Large intestine (tissue), 12 donors: ENCODE measurements at places on chromosomes 3 and 15. TPM values are rescaled to one million over a fixed set of nuclear protein-coding genes. Genes with fewer than 3 reads are reported as not detected.
A peak's percentile ranks its signal among the peaks of the same experiment; 100 is the strongest.

DNA sequence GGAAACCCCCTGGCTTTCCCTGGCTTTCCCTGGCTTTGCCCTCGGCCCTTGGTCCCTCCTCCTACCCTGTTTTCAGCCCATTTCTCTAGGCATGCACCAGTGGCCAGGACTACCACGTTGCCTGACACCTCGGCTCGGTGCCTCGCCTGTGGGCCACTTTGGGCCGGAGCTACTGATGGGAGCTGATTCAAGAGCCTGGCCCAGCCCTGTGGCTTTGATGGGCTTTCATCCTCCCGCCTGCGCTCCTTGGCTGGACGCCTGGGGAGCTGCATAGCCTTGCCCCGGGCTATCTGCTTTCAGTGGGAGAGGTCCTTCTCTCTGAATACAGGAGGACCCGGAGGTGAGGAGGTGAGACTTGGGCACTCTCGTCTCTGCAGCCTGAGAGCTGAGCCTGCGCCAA lies 192.7 kb upstream of the HES1 start:
- no peak for DNase-seq
- no peaks in the 10 kb centered on the region for H3K36me3 ChIP-seq
- H3K4me3 ChIP-seq, result no peak overlapping the region
- peaks cover 4% of the 10 kb centered on the region for H3K4me1 ChIP-seq
- H3K27ac ChIP-seq, result no peak overlapping the region
- H3K27me3 ChIP-seq, result no peaks in the 10 kb centered on the region

DNA sequence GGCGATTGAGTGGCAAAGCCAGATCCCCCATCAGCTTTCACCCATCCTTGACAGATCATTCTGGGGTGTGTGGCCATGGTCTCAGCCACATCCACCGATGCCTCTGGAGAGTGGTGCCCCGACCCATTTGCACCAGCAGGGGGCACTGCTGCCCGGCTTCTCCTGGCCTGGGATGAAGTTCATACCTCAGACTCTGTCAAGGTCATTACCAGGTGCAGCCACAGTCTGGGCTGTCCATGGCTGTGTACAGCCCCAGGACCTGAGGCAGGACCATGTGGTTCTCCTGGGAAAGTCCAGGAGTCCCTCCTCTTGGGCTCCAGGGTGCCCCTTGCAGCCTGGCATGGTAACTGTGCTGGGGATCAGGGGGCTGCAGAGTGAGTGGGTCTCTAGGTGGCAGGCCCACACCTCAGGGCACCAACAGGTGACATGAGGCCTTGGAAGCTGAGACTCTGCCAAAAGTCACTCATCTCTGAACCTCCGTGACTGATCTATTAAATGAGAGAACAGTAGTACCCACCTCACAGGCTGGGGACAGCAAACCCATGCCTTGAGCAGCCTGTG lies 67.2 kb downstream of the CACNA2D2 start:
- no peaks in the 10 kb centered on the region for H3K27me3 ChIP-seq
- peak; percentile 56 for DNase-seq
- H3K4me1 ChIP-seq, result no peaks in the 10 kb centered on the region
- no peak overlapping the region for H3K4me3 ChIP-seq
- H3K27ac ChIP-seq, result no peak overlapping the region
- no peaks in the 10 kb centered on the region for H3K36me3 ChIP-seq

GRCh38 chr3:183317886-183318865 lies 65.1 kb downstream of the B3GNT5 start:
- no peaks in the 10 kb centered on the region for H3K27me3 ChIP-seq
- H3K27ac ChIP-seq, result no peak overlapping the region
- DNase-seq, result no peak

DNA sequence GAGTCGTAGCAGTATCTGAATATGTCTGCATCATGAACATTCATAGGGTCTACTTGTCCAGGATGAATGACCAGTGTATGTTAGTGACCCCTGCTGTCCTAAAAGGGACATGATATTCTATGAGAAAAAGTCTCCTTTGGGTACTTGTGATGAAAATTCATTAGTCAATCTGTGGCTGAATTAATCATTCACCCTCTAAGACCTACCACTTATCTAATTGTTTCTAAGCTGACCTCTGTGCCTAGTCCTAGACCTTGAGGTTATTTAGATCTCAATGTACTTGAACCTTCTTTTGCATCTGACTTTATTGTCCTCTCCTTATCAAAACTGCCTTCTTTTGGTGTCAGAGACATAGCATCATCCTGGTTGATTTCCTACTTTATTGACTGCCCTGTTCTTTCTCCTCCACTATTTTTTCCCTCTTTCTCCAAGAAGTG lies 799.3 kb downstream of the DIPK2A start:
- no peaks in the 10 kb centered on the region for H3K27me3 ChIP-seq
- H3K4me3 ChIP-seq, result no peak overlapping the region
- no peaks in the 10 kb centered on the region for H3K4me1 ChIP-seq
- peak; percentile 23 for DNase-seq
- no peak overlapping the region for H3K27ac ChIP-seq

GRCh38 chr3:182063742-182064141 lies 352.0 kb downstream of the SOX2 start:
- no peaks in the 10 kb centered on the region for H3K36me3 ChIP-seq
- H3K27me3 ChIP-seq, result no peaks in the 10 kb centered on the region
- no peak for DNase-seq
- H3K4me1 ChIP-seq, result no peaks in the 10 kb centered on the region

- no peaks in the 10 kb centered on the region for H3K36me3 ChIP-seq
- no peak for DNase-seq
- peaks cover 20% of the 10 kb centered on the region for H3K27me3 ChIP-seq
- peaks cover 10% of the 10 kb centered on the region for H3K4me1 ChIP-seq
Measured at GRCh38 chr3:194680888-194681615, 4.6 kb upstream of the FAM43A start.

- peak; percentile 94 for DNase-seq
- H3K4me3 ChIP-seq, result no peak overlapping the region
- H3K4me1 ChIP-seq, result peaks cover 21% of the 10 kb centered on the region
- no peaks in the 10 kb centered on the region for H3K36me3 ChIP-seq
Measured at GRCh38 chr15:58551764-58552504, 120.1 kb downstream of the LIPC start.

GRCh38 chr3:136631424-136631823 lies 120.8 kb downstream of the STAG1 start:
- H3K27me3 ChIP-seq, result no peaks in the 10 kb centered on the region
- no peak overlapping the region for H3K27ac ChIP-seq
- DNase-seq, result no peak
- H3K36me3 ChIP-seq, result peaks cover 11% of the 10 kb centered on the region
- no peak overlapping the region for H3K4me3 ChIP-seq
- peaks cover 1% of the 10 kb centered on the region for H3K4me1 ChIP-seq

DNA sequence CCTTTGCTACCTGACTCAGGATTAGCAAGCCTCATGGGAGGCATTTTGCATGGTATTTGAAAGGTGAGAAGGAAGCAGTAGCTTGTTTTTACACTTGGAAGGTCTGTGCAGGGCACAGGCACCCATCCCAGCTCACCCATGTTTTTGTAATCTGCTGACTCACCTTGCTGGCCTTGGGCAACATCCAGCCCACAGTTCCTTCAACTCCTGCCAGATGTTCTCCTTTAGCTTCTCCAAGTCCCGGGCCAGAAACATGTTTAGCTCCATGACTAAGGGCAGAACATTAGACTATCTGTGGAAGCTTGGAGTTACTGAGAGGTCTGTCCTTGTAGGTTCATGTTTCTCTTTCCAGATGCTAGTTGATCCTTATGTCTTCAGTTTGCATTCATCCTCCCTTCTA lies 12.4 kb upstream of the ZNF770 start:
- H3K27ac ChIP-seq, result no peak overlapping the region
- H3K27me3 ChIP-seq, result no peaks in the 10 kb centered on the region
- no peak for DNase-seq
- no peaks in the 10 kb centered on the region for H3K36me3 ChIP-seq
- no peaks in the 10 kb centered on the region for H3K4me1 ChIP-seq

DNA sequence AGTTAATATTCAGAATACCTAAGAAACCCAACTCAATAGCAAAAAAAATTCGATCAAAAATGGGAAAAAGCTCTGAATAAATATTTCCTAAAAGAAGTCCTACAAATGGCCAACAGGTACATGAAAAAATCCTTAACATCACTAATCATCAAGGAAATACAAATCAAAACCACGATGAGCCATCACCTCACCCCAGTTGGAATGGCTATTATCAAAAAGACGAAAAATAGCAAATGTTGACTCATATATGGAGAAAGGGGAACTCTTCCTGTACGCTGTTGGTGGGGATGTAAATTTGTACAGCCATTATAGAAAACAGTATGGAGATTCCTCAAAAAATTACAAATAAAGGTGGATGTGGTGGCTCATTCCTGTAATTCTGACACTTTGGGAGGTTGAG lies 29.6 kb upstream of the SGO1 start:
- H3K4me3 ChIP-seq, result no peak overlapping the region
- H3K27ac ChIP-seq, result no peak overlapping the region
- H3K36me3 ChIP-seq, result no peaks in the 10 kb centered on the region
- H3K4me1 ChIP-seq, result no peaks in the 10 kb centered on the region
- DNase-seq, result no peak
- no peaks in the 10 kb centered on the region for H3K27me3 ChIP-seq

- H3K27ac ChIP-seq, result no peak overlapping the region
- DNase-seq, result no peak
- H3K36me3 ChIP-seq, result no peaks in the 10 kb centered on the region
- H3K4me1 ChIP-seq, result no peaks in the 10 kb centered on the region
- H3K27me3 ChIP-seq, result no peaks in the 10 kb centered on the region
Measured at GRCh38 chr15:93520206-93520605, 431.2 kb upstream of the RGMA start.

DNA sequence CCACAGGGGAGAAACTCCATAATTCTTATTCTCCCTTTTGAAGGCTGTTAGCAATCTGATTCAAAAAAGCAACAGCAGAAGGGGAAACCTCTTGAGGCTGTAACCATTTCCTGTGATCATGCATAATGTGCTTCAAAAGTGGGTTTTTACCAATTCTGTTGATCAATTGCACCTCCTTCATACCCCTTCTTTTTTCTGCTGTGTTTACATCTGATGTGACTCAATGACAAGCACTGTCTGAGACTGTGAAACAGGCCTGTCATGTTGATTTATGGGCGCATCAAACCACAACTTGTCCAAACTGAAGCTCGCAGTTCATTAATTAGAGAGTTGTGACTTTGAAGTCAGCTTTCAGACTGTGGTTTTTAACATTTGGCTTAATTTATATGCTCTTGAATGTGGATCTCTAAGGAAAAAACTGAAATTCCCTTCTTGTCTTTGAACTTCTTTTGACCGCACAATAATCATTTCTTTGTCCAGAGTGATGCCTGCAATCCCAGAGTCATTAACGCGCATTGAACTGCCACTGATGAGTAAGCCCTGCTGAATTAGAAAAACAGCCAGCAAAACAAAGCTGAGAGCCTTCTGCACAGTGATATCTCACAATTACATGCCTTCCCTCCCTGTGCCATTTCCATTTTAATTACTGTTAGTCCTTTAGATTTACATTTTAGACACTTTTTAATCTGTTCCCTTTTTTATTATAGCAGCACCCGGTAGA lies 532.8 kb downstream of the FOXP1 start:
- peaks cover 38% of the 10 kb centered on the region for H3K36me3 ChIP-seq
- DNase-seq, result no peak
- H3K4me3 ChIP-seq, result no peak overlapping the region
- no peak overlapping the region for H3K27ac ChIP-seq

GRCh38 chr3:158220575-158220974 lies 110.7 kb downstream of the RSRC1 start:
- no peaks in the 10 kb centered on the region for H3K36me3 ChIP-seq
- no peak for DNase-seq
- H3K4me1 ChIP-seq, result no peaks in the 10 kb centered on the region
- H3K4me3 ChIP-seq, result no peak overlapping the region
- H3K27me3 ChIP-seq, result no peaks in the 10 kb centered on the region
- no peak overlapping the region for H3K27ac ChIP-seq

DNA sequence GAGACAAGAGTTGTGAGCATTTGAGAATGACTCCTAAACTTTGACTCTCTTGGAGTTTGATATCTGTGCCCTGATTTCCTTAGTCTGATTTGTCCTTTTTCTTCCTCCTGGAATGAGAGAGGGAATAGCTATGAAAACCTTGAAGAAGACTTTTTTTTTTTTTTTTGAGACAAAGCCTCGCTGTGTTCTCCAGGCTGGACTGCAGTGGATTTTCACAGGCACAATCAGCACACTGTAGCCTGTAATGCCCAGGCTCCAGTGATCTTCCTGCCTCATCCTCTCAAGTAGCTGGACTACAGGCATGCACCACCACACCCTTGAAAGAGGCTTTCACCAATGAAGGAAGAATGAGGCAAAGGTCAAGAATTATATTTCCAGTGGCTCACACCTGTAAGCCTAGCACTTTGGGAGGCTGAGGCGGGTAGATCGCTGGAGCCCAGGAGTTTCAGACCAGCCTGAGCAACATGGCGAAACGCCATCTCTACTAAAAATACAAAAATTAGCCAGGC lies 10.3 kb upstream of the ARGFX start:
- no peak for DNase-seq
- H3K27ac ChIP-seq, result no peak overlapping the region
- no peaks in the 10 kb centered on the region for H3K36me3 ChIP-seq
- H3K4me3 ChIP-seq, result no peak overlapping the region
- no peaks in the 10 kb centered on the region for H3K4me1 ChIP-seq

GRCh38 chr3:13106308-13107001 lies 33.2 kb upstream of the IQSEC1 start:
- no peak overlapping the region for H3K27ac ChIP-seq
- no peaks in the 10 kb centered on the region for H3K4me1 ChIP-seq
- no peak overlapping the region for H3K4me3 ChIP-seq
- H3K36me3 ChIP-seq, result no peaks in the 10 kb centered on the region
- H3K27me3 ChIP-seq, result peaks cover 8% of the 10 kb centered on the region

- H3K27ac ChIP-seq, result no peak overlapping the region
- H3K36me3 ChIP-seq, result no peaks in the 10 kb centered on the region
- peaks cover 23% of the 10 kb centered on the region for H3K27me3 ChIP-seq
- peak; percentile 69 for DNase-seq
- no peak overlapping the region for H3K4me3 ChIP-seq
- H3K4me1 ChIP-seq, result peaks cover 9% of the 10 kb centered on the region
Measured at GRCh38 chr3:126419886-126420786, 25.4 kb downstream of the CFAP100 start.

DNA sequence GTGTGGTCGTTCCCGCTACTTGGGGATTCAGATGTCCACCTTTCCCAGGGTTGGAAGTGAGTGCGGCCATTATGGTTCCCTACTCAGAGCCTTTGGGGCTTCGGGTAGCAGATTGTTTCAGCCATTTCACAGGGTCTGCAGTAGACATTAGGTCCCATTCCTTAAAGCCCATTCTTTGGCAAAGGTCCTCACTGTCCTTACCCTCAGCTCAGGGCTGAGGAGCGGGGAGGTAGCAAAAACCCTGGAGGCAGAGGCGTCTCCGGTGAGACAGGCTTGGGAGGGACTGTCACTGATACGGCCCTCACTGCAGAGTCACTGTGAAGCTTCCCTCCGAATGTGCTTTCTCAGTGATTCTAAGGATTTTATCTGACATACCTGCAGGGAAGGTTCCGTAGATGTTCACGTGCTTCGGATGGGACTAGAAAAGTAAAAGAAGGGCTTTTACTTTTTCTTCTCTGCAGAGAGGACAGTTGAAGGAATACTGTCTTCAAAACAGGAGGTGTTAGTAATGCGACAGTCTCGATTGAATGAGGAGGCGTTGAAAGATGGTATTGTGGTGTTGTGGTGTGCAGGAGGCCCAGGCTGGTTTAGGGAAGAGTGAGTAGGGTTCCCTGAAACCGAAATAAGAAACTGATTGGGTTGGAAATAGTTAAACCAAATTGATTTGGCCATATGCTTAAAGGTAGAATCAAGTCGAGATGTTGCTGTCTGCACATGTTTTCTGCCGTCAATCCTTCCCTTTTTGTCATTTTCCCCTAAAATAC lies 630 bp downstream of the ATP6V1A start:
- peak overlapping the region; percentile 100 for H3K27ac ChIP-seq
- peaks cover 17% of the 10 kb centered on the region for H3K4me1 ChIP-seq

CLDN11 gene
- polyA plus RNA-seq, result 5.0 TPM

SACM1L gene
- polyA plus RNA-seq, result 73.3 TPM

FBXW12 gene
- 0.18 TPM for polyA plus RNA-seq

C3orf49 gene
- 0.33 TPM for polyA plus RNA-seq

CFAP161 gene
- polyA plus RNA-seq, result 0.25 TPM

UBXN7 gene
- polyA plus RNA-seq, result 25.5 TPM

NR1I2 gene
- polyA plus RNA-seq, result 89.1 TPM

GPR15 gene
- polyA plus RNA-seq, result 0.24 TPM
